ENCODE measurements at places on chromosomes 16 and 17.

GRCh38 chr16:67846320-67847063 is at the start of gene NUTF2:
Gene NUTF2, plus strand, starts transcription at chr16:67846933. Its CDS starts 18,198 bp downstream, at chr16:67865131.
- DNase-seq = peak; percentile 81

DNA sequence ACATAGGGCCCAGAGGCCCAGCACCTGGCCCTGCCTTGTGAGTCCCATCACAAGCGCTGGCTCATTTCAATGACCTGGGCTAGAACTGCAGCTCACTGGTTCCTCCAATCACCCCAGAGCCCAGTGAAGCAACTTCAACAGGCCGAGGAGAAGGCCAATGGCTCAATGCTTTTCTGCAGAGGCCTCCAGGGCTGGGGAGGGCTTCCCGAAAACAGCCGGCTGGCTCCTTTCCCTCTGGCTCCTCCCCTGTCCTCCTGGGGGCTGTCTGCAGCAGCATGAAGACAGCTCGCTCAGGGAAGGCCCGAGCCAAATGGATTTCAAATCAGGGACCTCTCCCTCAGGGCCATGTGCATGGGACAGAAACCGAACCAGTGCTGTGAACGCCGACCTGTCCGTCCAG is 121.6 kb downstream of the ZNF423 start:
- DNase-seq = no peak

GRCh38 chr17:6577686-6578263 is 21.4 kb upstream of the PITPNM3 start:
- DNase-seq = no peak

GRCh38 chr17:53896047-53896446 is 73.3 kb downstream of the KIF2B start:
- no peak for DNase-seq

DNA sequence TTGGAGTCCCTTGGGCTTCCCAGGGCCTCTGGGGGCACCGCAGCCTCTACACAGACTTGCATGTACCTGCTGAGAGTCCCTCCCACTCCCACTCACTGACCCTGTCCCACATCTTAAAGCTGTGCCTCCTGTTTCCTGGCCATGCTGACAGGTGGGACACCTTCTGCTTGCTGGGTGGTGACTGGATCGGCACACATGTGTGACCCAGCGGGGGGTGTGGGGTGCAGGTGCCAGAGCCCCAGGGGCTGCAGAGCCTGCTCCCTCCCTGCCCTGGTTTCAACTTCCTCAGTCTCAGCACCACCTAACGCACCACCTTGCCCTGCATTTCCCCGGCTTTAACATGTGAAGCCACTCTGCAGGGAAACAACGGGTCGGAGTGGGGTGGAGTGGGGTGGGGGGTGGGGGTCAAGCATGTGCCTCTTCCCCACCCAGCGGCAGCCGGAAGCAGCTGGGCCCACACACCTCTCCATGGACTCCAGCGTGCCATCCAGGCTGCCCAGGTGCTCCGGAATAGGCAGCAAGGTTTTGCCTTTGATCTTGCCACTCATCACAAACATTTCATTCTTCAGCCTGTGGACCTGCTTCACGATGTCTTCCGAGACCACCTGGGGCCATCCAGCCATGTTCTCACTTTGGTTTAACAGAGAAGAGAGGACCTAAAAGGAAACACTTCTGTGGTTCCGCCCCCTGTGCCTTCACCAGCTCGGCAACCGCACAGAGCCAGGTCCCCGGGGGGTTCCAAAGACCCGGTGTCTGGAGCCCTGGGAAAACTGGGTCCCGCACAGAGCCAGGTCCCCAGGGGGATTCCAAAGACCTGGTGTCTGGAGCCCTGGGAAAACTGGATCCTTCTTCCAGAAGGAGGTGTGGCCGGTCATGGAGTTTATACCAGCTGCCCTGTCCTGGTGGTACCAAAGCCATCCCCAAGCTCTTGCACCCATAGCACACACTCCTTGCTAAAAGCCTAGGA is 4.7 kb downstream of the DNAH17 start:
- DNase-seq = no peak

GRCh38 chr17:1628856-1629503 is 346 bp upstream of the SLC43A2 start:
- DNase-seq = peak; percentile 85

DNA sequence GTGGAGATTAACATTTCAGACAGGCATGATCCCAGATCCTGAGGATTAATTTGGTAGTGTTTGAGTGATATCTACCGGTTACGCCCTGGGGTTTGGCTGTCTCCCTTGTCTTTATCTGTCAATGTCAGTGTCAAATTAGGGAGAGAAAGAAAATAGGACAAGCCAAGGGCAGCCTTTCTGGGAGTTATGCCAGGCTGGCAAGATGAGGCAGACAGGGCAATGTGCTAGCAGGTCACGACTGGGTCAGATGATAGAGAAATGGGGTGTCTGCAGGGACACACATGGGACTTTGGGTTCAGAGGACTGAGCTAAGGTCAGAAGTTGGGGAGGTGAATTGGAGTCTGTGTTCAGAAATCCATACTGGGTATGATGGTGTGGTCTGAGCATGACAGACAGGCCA is 27.4 kb upstream of the LYRM9 start:
- no peak for DNase-seq

- no peak for DNase-seq
Observed at GRCh38 chr16:4401094-4401501, 15.3 kb downstream of the CORO7 start.

DNA sequence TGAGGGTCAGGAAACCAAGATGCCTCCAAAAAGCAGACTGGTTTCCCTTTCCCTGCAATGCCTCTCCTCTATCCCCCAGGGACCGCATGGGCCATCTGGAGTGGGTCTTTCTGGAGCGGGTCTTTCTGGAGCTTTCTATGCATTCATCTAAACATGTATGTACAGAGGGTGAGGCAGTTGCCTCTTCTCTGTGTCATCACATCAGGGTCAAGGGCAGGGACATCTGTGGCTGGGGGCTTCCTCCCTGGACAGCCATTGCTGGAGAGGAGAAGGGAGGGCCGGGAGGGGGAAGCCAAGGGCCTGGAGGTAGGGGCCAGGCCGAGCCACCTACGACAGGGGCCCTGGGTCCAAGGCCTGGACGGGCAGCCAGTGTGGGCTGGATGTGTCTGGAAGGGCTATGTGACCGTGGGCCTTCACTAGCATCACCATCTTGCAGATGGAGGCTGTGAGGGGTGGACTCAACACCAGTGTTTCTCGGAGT is 840 bp downstream of the ADCY7 start:
- no peak for DNase-seq

- no peak for DNase-seq
Observed at GRCh38 chr17:7977805-7978204, 24.6 kb upstream of the GUCY2D start.

GRCh38 chr16:31286421-31287032 is 26.8 kb downstream of the ITGAM start:
- no peak for DNase-seq

- DNase-seq = no peak
Observed at GRCh38 chr16:51637770-51638094, 486.7 kb upstream of the SALL1 start.
